ENCODE measurements at places on chromosomes 1 and 21. TPM values are rescaled to one million over a fixed set of nuclear protein-coding genes. Genes with fewer than 3 reads are reported as not detected.

- DNase-seq: peak; percentile 44
- H3K4me1 ChIP-seq: peaks cover 48% of the 10 kb centered on the region
- H3K27me3 ChIP-seq: no peaks in the 10 kb centered on the region
Observed at GRCh38 chr1:180614730-180615129, 17.1 kb upstream of the XPR1 start.

GRCh38 chr1:178713259-178713658 lies 11.8 kb upstream of the RALGPS2 start:
- H3K36me3 ChIP-seq: no peaks in the 10 kb centered on the region
- H3K4me1 ChIP-seq: no peaks in the 10 kb centered on the region
- no peak for DNase-seq
- no peak overlapping the region for H3K27ac ChIP-seq
- H3K4me3 ChIP-seq: no peak overlapping the region

GRCh38 chr1:159279773-159280172 lies 22.4 kb upstream of the FCER1A start:
- H3K27ac ChIP-seq: no peak overlapping the region
- H3K4me3 ChIP-seq: no peak overlapping the region
- H3K27me3 ChIP-seq: no peaks in the 10 kb centered on the region
- no peaks in the 10 kb centered on the region for H3K4me1 ChIP-seq
- no peak for DNase-seq

DNA sequence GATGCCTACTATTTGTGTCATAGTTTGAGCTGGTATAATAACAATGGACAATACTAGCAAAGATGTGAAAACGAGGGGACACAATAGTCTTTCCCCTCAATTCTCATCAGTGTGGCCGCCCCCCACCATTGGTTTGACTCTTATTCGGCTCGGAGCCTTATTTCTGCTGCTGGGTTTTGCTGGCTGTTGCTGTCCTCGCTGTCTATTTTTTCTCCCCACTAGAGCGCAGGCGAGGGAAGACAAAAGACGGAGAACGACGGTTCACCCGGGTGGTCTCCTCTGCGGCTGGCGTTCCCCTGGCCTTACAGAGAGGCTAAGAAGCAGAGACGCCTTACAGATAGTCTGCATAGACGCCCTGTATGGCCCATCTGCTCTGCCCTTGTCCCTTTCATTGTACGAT lies 19.4 kb downstream of the CLIC6 start:
- H3K27ac ChIP-seq: no peak overlapping the region
- DNase-seq: no peak
- peaks cover 30% of the 10 kb centered on the region for H3K27me3 ChIP-seq
- H3K4me3 ChIP-seq: no peak overlapping the region
- H3K36me3 ChIP-seq: no peaks in the 10 kb centered on the region
- no peaks in the 10 kb centered on the region for H3K4me1 ChIP-seq

DNA sequence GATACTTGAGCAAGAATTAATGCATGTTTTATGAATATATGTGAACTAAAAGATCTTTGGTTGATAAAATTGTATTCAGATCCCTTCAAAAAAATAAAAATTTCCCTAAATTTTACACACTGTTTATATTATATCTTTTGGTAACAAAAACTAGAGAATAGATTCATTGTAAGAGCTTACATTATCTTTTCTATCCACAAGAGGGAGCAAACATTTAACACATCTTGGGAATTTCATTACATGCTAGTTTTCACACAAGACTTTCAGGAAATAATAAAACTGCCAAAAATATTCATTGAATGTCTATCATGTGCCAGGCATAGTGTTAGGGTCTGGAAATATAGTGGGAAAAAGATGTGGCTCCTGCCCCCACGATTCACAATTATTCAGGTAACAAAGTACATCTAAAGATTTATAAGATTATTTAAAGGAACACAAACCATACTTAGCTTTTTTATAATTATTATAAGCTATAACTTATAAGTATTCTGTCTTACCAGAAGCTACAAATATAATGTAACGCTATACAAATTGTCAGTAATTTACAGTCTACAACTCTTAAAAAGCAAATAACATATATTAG lies 30.6 kb downstream of the FAF1 start:
- H3K27me3 ChIP-seq: no peaks in the 10 kb centered on the region
- peak; percentile 4 for DNase-seq

GRCh38 chr21:45529785-45530422 lies 12.3 kb downstream of the SLC19A1 start:
- H3K4me3 ChIP-seq: no peak overlapping the region
- peaks cover 11% of the 10 kb centered on the region for H3K4me1 ChIP-seq
- no peak overlapping the region for H3K27ac ChIP-seq
- H3K27me3 ChIP-seq: no peaks in the 10 kb centered on the region

- H3K36me3 ChIP-seq: peaks cover 10% of the 10 kb centered on the region
- DNase-seq: no peak
- H3K4me3 ChIP-seq: no peak overlapping the region
- no peak overlapping the region for H3K27ac ChIP-seq
- no peaks in the 10 kb centered on the region for H3K27me3 ChIP-seq
- H3K4me1 ChIP-seq: peaks cover 18% of the 10 kb centered on the region
Observed at GRCh38 chr21:45125357-45125756, 51.0 kb downstream of the ADARB1 start.

- no peaks in the 10 kb centered on the region for H3K4me1 ChIP-seq
- H3K27ac ChIP-seq: no peak overlapping the region
- peaks cover 17% of the 10 kb centered on the region for H3K36me3 ChIP-seq
- no peak for DNase-seq
- no peak overlapping the region for H3K4me3 ChIP-seq
- no peaks in the 10 kb centered on the region for H3K27me3 ChIP-seq
Observed at GRCh38 chr1:21749859-21750468, 33.0 kb downstream of the USP48 start.

- H3K27ac ChIP-seq: no peak overlapping the region
- no peaks in the 10 kb centered on the region for H3K36me3 ChIP-seq
- H3K4me1 ChIP-seq: peaks cover 43% of the 10 kb centered on the region
- no peak overlapping the region for H3K4me3 ChIP-seq
- no peak for DNase-seq
Observed at GRCh38 chr1:209045331-209046057, 538.0 kb upstream of the CAMK1G start.

- no peak for DNase-seq
- H3K27me3 ChIP-seq: peaks cover 4% of the 10 kb centered on the region
- no peaks in the 10 kb centered on the region for H3K36me3 ChIP-seq
- H3K4me1 ChIP-seq: peaks cover 17% of the 10 kb centered on the region
- no peak overlapping the region for H3K4me3 ChIP-seq
Observed at GRCh38 chr21:42238185-42238934, 19.4 kb downstream of the ABCG1 start.

- H3K4me3 ChIP-seq: no peak overlapping the region
- H3K36me3 ChIP-seq: no peaks in the 10 kb centered on the region
- no peak overlapping the region for H3K27ac ChIP-seq
- DNase-seq: no peak
- H3K27me3 ChIP-seq: no peaks in the 10 kb centered on the region
Observed at GRCh38 chr1:170483051-170483450, 48.9 kb upstream of the GORAB start.

GRCh38 chr1:35726450-35727433 lies 8.1 kb upstream of the C1orf216 start:
- no peaks in the 10 kb centered on the region for H3K4me1 ChIP-seq
- no peaks in the 10 kb centered on the region for H3K27me3 ChIP-seq
- no peak overlapping the region for H3K27ac ChIP-seq
- peaks cover 4% of the 10 kb centered on the region for H3K36me3 ChIP-seq
- no peak overlapping the region for H3K4me3 ChIP-seq

GRCh38 chr1:163538667-163539066 lies 216.9 kb downstream of the NUF2 start:
- H3K27me3 ChIP-seq: no peaks in the 10 kb centered on the region
- no peak overlapping the region for H3K4me3 ChIP-seq
- no peaks in the 10 kb centered on the region for H3K4me1 ChIP-seq
- H3K27ac ChIP-seq: no peak overlapping the region

GRCh38 chr1:4564051-4564450 lies 90.4 kb upstream of the AJAP1 start:
- H3K36me3 ChIP-seq: no peaks in the 10 kb centered on the region
- H3K4me1 ChIP-seq: no peaks in the 10 kb centered on the region
- H3K4me3 ChIP-seq: no peak overlapping the region
- H3K27me3 ChIP-seq: no peaks in the 10 kb centered on the region
- H3K27ac ChIP-seq: no peak overlapping the region

DNA sequence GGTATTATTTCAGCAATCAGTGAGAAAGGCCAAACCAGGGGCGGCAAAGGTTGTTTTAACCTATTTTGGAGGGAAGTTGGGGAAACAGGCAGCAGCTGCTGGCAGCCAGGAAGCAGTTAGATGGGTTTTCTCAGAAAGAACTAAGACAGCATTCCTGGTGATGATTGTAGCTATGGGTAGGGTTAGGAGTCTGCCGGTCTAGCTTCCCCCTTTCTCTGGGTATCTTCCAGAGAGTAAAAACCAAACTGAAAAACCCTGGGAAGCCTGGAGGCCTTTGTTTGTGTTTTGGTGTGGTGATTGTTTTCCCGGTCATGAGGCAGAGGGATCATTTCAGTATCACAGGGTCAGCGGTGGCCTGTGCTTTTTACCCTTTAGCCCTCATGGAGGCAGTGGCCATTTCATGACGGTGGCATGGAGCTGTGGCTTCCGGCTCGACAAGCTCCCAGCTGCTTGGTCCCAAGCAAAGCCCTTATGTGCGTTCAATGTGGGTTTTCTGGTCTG lies 19.5 kb upstream of the TNFRSF1B start:
- no peaks in the 10 kb centered on the region for H3K4me1 ChIP-seq
- no peak overlapping the region for H3K4me3 ChIP-seq
- no peaks in the 10 kb centered on the region for H3K36me3 ChIP-seq

GRCh38 chr1:60145771-60146170 lies 72.2 kb upstream of the C1orf87 start:
- H3K27me3 ChIP-seq: no peaks in the 10 kb centered on the region
- H3K27ac ChIP-seq: no peak overlapping the region
- no peaks in the 10 kb centered on the region for H3K36me3 ChIP-seq
- no peaks in the 10 kb centered on the region for H3K4me1 ChIP-seq
- DNase-seq: no peak
- no peak overlapping the region for H3K4me3 ChIP-seq

DNA sequence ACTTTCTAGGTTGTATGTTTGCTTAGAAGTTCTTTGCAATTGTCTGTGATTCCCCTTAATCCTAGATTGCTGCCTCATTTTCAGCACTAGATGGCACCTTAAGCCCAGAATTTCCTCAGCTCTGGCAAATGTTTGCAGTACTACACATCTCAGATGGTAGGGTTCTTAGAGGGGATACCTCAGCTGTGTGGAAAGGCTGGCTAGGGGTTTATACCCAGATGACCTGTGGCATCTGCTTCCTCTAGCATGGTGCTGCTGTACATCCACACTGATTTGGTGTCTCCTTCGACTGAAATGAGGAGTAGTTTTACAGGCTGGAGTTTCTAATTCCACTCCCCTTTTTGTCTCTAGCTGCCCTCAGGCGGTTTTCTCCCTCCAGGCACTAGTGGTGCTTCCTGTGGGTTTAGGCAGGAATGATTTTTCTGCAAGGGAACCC lies 23.5 kb downstream of the ASB17 start:
- H3K27me3 ChIP-seq: no peaks in the 10 kb centered on the region
- DNase-seq: peak; percentile 9
- no peaks in the 10 kb centered on the region for H3K4me1 ChIP-seq
- no peak overlapping the region for H3K4me3 ChIP-seq
- H3K36me3 ChIP-seq: no peaks in the 10 kb centered on the region

- peaks cover 14% of the 10 kb centered on the region for H3K27me3 ChIP-seq
- H3K4me3 ChIP-seq: no peak overlapping the region
- no peak overlapping the region for H3K27ac ChIP-seq
- no peak for DNase-seq
Observed at GRCh38 chr1:205472737-205473441, 17.0 kb upstream of the BLACAT1 start.

GRCh38 chr1:14280909-14281308 lies 317.6 kb upstream of the KAZN start:
- no peak overlapping the region for H3K27ac ChIP-seq
- H3K4me3 ChIP-seq: no peak overlapping the region
- H3K27me3 ChIP-seq: peaks cover 8% of the 10 kb centered on the region
- DNase-seq: no peak
- H3K4me1 ChIP-seq: no peaks in the 10 kb centered on the region
- H3K36me3 ChIP-seq: no peaks in the 10 kb centered on the region

DNA sequence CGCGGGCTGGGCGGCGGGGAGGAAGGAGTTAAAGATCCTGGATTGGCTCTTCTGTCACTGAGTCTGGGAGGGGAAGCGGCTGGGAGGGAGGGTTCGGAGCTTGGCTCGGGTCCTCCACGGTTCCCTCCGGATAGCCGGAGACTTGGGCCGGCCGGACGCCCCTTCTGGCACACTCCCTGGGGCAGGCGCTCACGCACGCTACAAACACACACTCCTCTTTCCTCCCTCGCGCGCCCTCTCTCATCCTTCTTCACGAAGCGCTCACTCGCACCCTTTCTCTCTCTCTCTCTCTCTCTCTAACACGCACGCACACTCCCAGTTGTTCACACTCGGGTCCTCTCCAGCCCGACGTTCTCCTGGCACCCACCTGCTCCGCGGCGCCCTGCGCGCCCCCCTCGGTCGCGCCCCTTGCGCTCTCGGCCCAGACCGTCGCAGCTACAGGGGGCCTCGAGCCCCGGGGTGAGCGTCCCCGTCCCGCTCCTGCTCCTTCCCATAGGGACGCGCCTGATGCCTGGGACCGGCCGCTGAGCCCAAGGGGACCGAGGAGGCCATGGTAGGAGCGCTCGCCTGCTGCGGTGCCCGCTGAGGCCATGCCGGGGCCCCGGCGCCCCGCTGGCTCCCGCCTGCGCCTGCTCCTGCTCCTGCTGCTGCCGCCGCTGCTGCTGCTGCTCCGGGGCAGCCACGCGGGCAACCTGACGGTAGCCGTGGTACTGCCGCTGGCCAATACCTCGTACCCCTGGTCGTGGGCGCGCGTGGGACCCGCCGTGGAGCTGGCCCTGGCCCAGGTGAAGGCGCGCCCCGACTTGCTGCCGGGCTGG lies at the start of gene NPR1:
Gene NPR1, plus strand, starts transcription at position 170 of the 818 bp plus-strand sequence. Its CDS starts 421 bp downstream, at position 591.
- peak within 1 kb of the TSS; percentile 54 for H3K4me3 ChIP-seq
- peaks cover 9% of the 10 kb centered on the region for H3K4me1 ChIP-seq
- H3K27me3 ChIP-seq: peaks cover 42% of the 10 kb centered on the region
- H3K27ac ChIP-seq: no peak within 1 kb of the TSS
- H3K36me3 ChIP-seq: no peaks in the 10 kb centered on the region
- no peak for DNase-seq

DNA sequence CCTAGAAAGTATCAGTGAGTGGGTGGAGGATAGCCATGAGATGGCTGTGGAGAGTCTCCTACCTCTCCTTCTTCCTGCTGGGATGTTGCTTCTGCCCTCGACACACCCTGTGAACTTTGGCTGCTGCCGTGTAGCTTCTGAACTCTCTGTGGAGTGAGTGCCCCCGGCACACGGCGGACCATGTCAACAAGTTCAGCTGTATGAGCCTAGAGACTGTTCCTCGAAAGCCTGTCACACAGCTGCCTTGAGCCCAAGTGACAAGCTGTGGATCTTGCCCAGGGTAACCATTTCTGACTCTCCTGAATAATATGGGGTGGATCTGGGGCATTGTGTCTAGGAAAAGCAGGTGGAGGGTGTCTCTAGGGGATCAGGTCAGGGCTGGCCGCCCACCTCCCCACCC lies 143.2 kb downstream of the NOS1AP start:
- no peaks in the 10 kb centered on the region for H3K4me1 ChIP-seq
- H3K27ac ChIP-seq: no peak overlapping the region
- DNase-seq: no peak
- H3K4me3 ChIP-seq: no peak overlapping the region
- H3K27me3 ChIP-seq: peaks cover 5% of the 10 kb centered on the region

The KRTAP21-2 gene
- not detected for polyA plus RNA-seq

The SPOCD1 gene
- 4.7 TPM for polyA plus RNA-seq

The SYT14 gene
- polyA plus RNA-seq: 8.3 TPM

The CYP4X1 gene
- 1.2 TPM for polyA plus RNA-seq

The OR2M2 gene
- not detected for polyA plus RNA-seq

The UQCRHL gene
- polyA plus RNA-seq: 14.0 TPM

The TCP10L gene
- 0.25 TPM for polyA plus RNA-seq

The LYSMD1 gene
- polyA plus RNA-seq: 5.6 TPM

The WDR3 gene
- polyA plus RNA-seq: 36.2 TPM

The OR2T2 gene
- not detected for polyA plus RNA-seq

Measured in keratinocyte (primary cell).